H9 (cell line): ENCODE measurements at places on chromosomes 5 and 9. TPM values are rescaled to one million over a fixed set of nuclear protein-coding genes. Genes with fewer than 3 reads are reported as not detected.

- DNase-seq, result no peak
Measured at GRCh38 chr5:159324986-159325385, 5.3 kb downstream of the IL12B start.

DNA sequence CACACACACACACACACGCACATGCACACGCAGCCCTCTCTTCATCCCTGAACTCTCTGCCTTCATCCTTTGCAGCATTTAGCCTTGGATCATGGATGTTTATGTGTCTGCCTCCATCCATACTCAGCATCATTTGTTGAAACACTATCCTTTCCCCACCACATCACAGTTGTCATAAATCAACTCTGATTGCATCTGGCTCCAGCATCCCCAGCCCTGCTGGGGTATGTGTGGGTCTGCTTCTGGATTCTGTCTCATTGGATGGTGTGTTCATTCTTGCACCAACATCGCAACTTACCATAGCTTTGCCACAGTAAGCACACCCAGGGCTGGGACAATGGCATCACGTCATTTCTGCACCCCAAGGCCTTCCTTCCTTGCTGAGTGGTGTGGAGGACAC is 175.4 kb downstream of the RGS3 start:
- no peak for DNase-seq

DBH gene
- not detected in 2 replicates for total RNA-seq

PRDM9 gene
- total RNA-seq, result not detected in 2 replicates
